Left cardiac atrium (tissue), 4 donors: ENCODE measurements at places on chromosomes 1 and 21.

- no peak for DNase-seq
These were observed 355.7 kb upstream of the ESRRG start for GRCh38 chr1:217078959-217079358.

GRCh38 chr1:7667159-7667558 is 103.9 kb upstream of the VAMP3 start:
- no peak for DNase-seq

DNA sequence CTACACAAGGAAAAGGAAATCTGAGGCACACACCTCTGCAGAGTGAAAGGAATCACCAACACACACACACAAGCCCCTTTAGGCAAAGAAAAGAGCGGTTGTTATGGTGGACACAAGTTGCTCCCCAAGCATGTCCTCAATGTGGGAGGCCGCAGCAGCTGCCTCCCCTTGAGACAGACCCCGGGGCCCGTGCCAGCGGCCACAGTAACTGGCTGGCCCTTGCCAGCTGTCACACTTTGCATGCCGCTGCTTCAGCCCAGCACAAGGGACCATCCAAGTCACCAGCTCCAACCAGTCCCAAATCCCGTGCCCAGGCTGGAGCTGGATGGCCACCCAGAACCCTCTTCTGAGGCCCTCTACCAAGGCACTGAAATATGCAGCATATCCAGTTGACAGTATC is 2.9 kb upstream of the OLIG1 start:
- DNase-seq, result no peak

DNA sequence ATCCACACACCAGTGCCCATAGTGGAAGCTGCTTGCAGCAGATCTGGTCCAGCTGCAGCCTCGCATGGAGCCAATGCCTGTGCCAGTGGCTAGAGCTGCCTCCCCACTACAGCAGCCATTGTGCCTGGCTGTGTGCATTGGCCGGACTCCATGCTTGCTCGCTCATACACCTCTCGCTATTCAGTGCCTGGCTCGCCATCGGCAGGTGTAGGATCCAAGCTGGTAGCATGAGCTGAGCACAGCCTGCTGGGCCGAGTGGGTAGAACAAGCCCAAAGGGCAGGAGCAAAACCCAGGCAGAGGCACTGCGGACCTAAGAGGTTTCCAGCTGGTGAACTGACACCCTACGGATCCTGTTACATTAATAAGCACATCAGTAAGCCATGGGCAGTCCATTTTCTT is 1184.1 kb downstream of the AMY1C start:
- no peak for DNase-seq

DNA sequence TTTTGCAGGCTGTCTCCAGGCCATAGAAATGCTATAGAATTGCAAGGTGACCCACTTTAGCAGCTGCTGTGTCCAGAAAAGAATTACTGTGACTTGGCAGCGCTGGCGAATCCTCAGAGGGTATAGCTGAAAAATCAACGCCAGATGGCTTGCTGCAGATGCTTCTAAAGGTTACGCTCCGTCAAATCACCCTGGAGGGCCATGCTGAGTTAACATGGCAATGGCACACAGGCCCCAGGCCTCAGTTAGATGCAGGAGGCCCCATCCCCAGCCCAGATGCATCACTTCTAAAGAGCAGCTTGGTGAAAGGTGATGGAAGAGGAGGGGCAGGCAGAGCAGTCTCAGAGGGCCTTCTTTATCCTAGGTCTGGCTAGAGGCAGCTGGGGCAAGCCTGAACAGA is 18.0 kb downstream of the KIAA1614 start:
- DNase-seq, result no peak
